ENCODE measurements at places on chromosomes 1 and 21.
A peak's percentile ranks its signal among the peaks of the same experiment; 100 is the strongest.

- DNase-seq: peak; percentile 17
Measured at GRCh38 chr1:204583909-204584632, 67.9 kb downstream of the MDM4 start.

- DNase-seq: no peak
Measured at GRCh38 chr1:150066838-150067183, 765 bp upstream of the VPS45 start.

DNA sequence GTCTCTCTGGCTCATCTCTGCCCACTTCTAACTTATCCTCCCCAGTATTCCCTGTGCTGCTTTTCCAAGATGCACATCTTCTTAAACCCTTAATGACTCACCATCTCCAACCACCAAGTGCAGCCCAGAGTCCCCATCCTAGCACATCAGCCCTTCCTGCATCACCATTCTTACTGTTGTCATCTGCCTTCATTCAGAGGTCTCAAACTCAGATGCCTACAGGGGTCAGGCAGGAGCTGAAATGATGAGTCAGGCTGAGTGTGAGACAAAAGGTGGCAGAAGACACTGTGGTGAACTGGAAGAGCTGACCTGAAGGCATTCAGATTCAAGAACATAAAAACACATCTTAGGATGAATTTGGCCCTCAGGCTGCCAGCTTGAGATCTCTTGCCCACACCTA, 34.6 kb downstream of the OLFML2B start:
- DNase-seq: no peak

DNA sequence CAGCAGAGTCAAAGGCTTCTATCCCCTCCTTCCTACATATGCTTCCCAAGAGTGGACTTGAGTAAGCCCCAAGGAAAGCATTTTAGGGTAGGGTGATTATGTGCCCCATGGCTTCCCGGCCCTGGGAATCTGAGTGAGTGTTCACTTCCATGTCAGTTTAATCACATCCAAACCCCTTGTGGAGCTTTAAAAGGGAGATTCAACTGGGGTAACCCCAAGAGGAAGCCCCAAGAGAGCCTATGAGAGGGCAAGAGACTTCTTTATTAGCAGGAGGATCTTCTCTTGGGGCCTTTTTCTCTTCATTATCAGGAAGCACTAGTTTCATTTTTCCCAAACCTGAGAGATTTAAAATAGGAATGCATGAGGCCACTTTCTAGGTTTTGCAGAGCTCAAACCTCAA, 97.0 kb upstream of the IRF2BP2 start:
- no peak for DNase-seq

GRCh38 chr1:108706643-108707042, 6.1 kb upstream of the FNDC7 start:
- no peak for DNase-seq

GRCh38 chr1:78223417-78224215, 177.8 kb downstream of the GIPC2 start:
- no peak for DNase-seq

DNA sequence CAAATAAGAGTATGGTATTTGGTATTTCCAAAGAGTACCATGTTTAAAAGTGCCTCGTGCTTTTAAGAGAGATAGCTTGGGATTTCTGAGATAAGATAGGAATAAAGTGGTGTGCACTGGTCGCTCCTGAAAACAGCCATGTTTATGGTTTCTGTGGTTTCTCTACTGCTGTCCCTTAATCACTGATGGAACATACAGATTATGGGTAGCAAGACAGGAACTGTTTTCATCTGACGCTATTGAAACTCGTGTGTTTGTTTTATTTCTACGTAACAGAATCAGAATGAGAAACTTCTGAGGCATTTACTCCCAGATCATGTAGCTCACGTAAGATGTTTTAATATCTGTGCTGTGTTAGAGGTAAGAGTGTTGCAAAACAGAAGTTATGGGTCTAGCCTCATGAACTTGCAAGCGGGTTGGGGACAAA, 126.0 kb downstream of the KIAA0319L start:
- no peak for DNase-seq

- DNase-seq: no peak
Measured at GRCh38 chr1:213976665-213977485, 10.9 kb upstream of the PROX1 start.

DNA sequence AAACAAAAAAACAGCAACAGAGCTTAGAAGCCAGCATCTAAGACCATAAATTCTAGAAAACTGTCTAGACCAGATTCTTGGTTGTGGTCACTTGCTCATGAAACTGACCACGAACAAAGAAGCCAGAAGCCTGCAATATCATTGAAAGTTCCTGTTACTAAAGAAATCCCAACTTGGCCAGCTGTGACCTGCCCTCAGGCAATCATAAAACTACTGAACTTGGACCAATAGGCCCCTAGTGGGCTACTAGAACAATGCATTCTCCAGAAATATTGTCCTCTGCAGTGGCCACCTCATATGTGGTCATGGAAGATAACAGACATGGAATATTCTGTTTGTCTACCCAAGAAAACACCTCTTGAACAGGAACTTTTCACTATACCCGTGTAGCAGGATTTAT, 87.7 kb downstream of the SPATA17 start:
- no peak for DNase-seq

- DNase-seq: no peak
Measured at GRCh38 chr1:94273111-94273510, 35.7 kb upstream of the ARHGAP29 start.

DNA sequence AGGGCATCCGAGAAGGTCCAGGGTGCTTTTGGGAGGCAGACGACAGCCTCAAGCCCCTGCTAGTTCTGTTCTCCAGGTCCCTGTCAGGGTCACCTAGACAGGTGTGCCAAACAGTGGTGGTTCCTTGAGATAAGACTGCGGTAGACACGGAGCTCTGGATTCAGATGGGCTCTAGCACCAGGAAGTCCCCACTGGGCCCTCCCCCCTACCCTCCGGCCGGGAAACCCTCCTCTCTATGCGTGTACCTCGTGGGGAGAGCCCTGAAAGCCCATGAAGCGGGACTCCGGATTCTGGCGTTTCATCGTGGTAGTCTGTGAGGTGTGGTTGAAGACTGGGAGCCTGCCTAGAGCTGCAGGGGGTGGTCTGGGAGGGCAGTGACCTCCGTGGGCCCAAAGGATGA, 2.1 kb upstream of the KCNA2 start:
- no peak for DNase-seq

GRCh38 chr1:32816676-32817158, 441 bp downstream of the YARS1 start:
- no peak for DNase-seq

GRCh38 chr1:223726380-223727001, 14.2 kb downstream of the CAPN2 start:
- DNase-seq: no peak

- no peak for DNase-seq
Measured at GRCh38 chr1:153357076-153357852, 390 bp upstream of the S100A9 start.

DNA sequence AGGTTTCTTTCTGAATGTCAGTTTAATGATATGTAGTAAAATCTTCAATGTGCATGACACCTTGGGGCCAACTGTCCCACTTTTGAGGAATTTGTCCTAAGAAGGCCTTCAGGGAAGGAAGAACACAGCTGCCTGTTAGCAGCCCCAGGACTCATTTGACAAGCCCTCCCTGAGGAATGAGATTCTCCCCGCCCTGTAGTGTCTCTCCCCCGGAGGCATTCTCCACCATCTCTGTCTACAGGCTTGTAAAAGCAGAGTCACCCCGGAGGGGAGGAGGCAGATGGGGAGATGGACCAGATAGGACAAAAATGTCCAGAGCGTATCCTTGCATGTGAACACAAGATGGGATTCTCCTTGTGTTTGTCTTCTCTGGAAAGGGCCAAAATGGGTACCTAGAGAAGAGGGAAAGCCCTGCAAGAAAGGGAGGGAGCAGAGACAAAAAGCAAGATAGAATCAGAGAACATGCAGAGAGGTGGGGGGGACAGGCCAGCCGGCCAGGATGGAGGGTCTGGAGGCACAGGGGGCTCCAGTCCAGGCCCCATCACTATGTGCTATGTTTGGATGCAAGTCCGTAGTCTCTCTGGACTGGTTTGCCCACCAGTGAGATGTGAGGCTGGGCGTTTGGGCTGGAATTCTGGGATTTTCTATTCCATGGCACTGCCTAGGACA, 12.0 kb upstream of the WNT3A start:
- no peak for DNase-seq

GRCh38 chr1:170634824-170635410, 29.0 kb upstream of the PRRX1 start:
- no peak for DNase-seq

GRCh38 chr1:43237121-43237520, 32.7 kb upstream of the TMEM125 start:
- DNase-seq: no peak

GRCh38 chr1:31396633-31397351, 16.2 kb upstream of the SERINC2 start:
- no peak for DNase-seq

- DNase-seq: no peak
Measured at GRCh38 chr1:183590244-183591191, at the start of gene NCF2. Gene NCF2 (minus strand): TSS chr1:183590459. CDS start chr1:183590329, 130 bp downstream.

DNA sequence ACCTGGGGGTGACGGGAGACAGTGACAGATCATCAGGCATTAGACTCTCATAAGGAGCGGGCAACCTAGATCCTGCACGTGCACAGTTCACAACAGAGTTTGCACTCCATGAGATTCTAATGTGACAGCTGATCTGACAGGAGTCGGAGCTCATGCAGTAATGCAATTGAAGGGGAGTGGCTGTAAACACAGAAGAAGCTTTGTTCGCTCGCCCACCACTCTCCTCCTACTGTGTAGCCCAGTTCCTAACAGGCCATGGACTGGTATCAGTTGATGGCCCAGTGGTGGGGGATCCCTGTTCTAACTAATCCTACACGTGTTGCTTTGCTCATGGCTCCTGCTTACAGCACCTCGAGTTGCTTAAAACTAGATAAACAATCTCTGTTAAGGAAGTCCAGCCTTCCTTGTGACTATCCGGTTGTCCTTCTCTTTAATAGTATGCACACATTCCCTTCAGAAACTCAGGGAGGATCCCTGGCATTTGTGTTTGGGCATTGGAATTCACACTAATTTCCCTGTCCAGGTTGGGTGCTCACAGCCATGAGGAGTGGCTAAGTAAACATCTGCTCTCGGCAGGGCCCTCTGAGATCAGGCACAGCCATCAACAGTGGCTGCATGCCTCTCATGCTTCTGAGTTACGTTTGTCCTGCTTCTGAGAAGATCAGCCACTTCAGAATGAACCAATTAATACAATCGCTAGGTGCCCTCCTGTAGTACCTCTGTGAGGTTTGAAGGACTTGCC, 21.1 kb upstream of the F3 start:
- DNase-seq: no peak

DNA sequence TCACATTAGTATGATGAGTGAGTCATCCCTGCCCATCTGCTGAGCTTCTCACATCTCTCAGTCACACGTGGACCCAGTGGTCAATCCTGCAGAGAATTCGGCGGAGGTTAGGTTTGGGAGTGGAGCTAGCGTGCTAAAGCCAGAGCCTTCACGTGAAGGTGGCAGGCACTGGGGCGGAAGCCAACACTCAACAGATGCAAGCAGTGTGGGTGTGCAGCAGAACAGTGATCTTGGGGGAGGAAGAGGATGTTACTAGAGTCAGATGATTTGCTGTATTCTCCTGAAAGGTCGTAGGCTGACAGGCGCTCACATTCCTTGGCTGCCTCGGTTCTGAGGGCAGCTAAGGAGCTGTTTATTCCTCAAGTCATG, 6.7 kb downstream of the C1orf115 start:
- no peak for DNase-seq

- DNase-seq: no peak
Measured at GRCh38 chr1:233587958-233588799, 25.7 kb upstream of the KCNK1 start.

GRCh38 chr1:24545662-24546061, 10.2 kb upstream of the NCMAP start:
- DNase-seq: no peak

GRCh38 chr1:155136748-155137147, 1.1 kb downstream of the SLC50A1 start:
- DNase-seq: no peak

DNA sequence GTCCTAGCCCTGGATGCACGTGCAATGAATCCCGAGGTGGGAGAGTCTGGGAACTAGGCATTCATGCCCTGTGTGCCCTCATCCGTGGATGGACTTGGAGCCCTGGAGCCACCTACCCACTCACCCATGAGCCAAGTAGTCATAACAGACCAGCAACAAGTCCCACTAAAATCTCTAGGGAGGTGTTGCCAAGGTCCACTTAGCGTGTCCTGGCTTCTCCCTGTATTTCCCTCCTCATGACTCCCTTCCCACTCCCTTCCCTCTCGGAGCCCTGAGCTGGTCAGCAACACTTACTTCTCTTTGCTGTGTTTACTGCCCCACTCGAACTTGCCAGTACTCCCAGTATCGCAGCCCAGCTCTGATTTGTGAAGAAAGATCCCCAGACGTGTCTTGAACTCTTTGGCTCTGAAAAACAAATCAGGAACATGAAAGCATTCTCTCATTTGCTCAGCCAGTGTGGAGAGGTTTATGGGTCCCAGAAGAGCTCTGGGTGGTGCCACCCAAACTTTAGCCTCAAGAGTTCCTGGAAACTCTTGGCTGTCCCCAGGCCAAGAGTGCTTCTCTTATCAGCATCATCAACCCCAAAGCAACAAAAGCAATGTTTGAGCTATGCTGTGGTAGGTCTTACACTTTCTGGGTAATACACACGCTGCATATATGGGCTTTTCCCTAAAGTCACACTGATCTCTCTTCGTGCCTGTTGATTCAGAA, 1.1 kb downstream of the RGS16 start:
- DNase-seq: no peak

DNA sequence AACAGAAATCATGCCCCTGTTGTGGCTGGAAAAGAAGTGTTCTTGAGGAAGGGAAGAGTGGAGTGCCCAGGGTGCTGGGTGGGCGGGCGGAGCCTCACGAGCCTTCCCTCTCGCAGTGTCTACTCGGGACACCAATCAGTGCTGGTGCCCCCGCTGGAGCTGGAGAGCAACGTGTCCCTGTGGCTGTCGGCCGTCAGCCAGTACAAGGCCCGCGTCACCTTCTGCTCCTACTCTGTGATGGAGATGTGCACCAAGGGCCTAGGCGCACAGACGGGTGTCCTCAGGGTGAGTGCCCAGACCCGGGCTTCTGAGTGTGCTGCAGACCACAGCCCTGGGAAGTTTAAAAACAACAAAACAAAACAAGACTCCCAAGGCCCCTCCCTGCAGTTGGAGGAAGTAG, 47.4 kb downstream of the S100B start:
- DNase-seq: no peak

- no peak for DNase-seq
Measured at GRCh38 chr1:29186707-29187106, 5.0 kb upstream of the SRSF4 start.

DNA sequence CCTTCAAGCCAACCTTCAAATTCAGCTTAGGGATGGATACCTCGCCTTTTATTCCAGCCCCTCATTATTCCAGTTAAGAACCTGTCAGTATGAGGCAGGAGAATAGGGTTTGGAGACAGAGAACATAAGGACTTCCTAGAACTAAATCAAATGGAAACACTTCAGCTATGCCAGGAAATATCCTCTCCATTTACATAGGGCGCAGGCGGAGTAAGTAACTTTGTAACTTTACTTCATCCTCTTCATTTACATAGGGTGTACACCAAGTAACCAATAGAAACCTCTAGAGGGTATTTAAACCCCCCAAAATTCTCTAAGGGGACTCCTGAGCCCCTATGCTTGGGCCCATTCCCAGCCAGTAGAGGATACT, 75.4 kb upstream of the ATF3 start:
- no peak for DNase-seq

Measured in NCI-H2081 treated with DMSO at 0.1 percent for 48 hours (cell line).